ENCODE measurements at places on chromosomes 7 and 10.

DNA sequence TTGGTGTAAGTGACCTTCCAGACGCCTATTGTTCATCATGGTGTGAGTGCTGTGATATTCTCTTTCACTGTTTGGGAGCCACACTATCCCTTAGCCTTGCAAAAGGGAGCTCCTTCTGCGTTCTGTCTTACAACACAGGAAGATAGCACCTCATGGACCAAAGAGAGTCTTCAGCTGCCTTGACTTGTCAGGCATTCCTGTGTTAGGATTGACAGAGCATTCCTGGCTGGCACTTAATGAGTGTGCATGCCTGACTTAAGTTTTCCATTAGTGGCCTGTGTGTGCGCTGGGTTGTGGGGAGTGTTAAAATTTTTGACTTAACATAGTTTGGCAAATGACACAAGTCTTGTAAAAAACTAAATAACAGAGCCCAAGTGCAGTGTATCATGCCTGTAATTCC, 21.9 kb upstream of the MSRB2 start:
- no peak for DNase-seq

DNA sequence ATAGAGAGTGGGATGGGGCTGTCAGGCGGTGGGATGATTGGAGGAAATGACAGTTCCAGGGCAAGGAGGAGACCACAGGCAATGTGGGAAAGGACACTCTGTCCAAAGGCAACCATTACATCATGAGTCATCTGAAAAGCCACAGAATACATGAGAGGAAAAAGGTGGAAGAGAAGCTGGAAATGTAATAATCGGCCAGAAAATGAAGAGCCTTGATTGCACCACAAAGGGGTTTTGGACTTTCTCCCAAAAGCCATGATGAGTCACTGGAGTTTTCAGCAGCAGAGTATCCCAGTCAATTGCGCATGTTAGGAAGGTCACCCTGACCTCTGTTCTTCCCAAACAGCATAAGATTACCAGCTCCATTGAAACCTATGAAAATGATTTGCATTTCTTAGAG, 222.0 kb downstream of the LHFPL3 start:
- no peak for DNase-seq

GRCh38 chr7:64946772-64947171, 43.7 kb downstream of the ZNF273 start:
- no peak for DNase-seq

GRCh38 chr7:115363916-115364315, 442.0 kb downstream of the MDFIC start:
- no peak for DNase-seq

GRCh38 chr7:135236727-135237126, 3.1 kb downstream of the STRA8 start:
- no peak for DNase-seq

DNA sequence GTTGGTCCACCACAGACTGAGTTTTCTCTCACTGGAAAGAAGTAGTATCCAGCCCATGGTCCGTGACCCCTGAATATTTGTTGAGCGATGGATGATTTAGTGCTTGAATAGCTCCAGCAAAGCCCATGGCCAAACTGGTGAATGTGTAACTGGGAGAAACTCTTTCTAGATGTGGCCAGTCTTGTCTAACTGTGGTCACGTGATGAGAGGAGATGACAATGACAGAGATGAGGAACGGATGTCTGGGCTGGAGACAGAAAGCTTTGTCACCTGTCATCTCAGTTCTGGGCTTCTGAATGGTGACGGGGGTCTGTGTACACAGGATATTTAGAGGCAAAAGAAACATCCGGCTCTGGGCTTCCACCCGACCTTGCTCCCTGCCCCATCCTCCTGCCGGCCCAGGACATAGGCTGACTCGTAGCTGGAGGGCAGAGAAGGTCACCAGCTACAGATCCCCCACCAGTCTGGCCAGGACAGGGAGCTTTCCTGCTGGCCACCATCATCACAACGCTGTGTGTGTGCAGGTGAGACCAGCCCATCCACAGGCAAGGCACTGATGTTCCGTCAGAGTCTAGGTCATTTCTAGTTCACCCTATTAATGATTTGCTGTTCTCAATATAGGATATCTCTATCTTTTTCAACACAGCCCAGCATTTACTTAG, 152.5 kb upstream of the TNS3 start:
- DNase-seq, result no peak

DNA sequence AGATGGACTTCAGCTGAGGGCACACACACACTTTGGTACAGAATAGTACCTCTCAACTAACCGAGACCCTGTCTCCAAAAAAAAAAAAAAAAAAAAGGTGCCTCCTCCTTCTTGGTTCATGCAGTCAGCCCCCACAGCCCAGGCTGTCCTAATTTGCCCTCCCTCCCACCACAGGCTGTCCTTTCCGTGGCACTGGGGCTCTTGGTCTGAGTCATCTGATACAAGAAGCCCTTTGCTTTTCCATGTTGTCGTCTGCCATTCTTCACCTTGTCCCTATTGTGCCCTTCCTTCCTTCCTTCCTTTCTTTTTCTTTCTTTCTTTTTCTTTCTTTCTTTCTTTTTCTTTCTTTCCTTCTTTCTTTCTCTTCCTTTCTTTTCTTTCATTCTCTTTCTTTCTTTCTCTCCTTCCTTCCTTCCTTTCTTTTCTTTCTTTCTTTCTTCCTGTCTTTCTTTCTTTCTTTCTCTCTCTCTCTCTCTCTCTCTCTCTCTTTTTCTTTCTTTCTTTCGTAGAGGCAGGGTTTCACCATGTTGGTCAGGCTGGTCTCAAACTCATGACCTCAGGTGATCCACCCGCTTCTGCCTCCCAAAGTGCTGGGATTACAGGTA, 96.0 kb upstream of the IKZF1 start:
- no peak for DNase-seq

- DNase-seq, result no peak
Measured at GRCh38 chr10:86711513-86712316, 43.4 kb downstream of the LDB3 start.

DNA sequence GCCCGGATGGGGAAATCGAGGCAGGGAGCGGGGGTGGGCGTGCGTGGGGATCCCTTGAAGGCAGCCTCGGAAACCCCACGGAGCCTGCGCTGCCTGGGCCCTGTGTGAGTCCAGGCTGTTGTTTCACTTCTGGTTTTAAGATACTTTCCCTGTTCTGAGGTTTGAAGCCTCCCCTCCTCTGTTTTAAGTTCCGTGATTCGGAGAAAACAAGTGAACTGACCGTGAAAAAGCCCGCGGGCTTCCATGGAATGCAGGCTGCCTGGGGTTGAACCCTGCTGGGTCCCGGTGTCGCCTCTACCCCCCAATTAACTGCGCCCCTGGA, 401 bp downstream of the LRRC27 start:
- DNase-seq, result no peak

DNA sequence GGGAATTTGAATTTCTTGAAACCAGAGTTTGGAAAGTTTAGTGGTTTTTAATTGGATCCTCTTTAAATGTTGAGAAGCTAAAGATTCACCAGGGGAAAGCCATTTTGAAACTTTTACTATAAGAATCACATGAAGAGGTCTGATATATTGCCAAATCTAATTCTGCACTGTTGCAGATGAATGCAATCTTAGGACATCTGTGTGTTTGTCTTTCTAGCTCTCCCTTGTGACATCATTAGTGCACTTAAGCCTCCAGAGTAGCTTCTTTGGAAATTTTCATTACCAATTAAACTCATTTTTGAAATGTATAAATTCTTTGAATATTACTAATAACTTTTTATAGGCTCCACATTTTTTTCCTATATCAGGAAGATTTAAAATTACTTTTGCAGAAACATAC, 160.2 kb downstream of the BICC1 start:
- DNase-seq, result no peak

GRCh38 chr7:90192876-90193750, 18.4 kb upstream of the STEAP2 start:
- no peak for DNase-seq

- no peak for DNase-seq
Measured at GRCh38 chr10:80122746-80123145, 9.8 kb upstream of the PLAC9 start.

DNA sequence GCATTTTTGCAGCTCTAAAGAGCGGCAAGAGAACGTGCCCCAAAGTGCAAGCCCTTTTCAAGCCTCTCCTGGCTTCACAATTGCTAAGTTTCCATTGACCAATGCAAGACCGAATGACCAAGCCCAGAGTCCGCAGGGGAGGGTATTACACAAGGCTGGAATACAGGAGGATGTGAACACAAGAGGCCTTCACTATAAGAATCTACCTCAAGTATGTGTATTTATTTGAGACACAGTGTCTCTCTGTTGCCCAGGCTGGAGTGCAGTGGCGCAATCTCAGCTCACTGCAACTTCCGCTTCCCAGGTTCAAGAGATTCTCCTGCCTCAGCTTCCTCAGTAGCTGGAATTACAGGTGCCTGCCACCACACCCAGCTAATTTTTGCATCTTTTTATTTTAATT, 22.2 kb upstream of the TPST1 start:
- DNase-seq, result no peak

DNA sequence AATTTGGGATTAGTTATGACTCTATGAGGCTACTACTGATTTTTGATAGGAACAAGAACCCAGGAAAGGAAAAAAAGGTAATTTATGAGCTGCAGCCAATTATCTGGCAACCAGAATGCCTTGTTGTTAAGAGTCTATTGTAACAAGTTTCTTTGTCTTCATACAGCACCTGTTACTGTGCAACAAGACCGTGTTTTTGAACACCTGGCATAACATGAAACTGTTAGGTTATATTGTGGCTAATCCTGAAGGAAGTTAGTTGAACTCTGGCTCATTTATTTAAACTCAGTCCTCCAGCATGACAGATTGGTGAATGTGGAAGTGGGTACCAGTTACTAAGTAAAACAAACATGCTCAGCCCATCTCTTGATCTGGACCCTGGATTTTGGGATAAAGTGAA, 33.0 kb downstream of the RALA start:
- DNase-seq, result no peak

DNA sequence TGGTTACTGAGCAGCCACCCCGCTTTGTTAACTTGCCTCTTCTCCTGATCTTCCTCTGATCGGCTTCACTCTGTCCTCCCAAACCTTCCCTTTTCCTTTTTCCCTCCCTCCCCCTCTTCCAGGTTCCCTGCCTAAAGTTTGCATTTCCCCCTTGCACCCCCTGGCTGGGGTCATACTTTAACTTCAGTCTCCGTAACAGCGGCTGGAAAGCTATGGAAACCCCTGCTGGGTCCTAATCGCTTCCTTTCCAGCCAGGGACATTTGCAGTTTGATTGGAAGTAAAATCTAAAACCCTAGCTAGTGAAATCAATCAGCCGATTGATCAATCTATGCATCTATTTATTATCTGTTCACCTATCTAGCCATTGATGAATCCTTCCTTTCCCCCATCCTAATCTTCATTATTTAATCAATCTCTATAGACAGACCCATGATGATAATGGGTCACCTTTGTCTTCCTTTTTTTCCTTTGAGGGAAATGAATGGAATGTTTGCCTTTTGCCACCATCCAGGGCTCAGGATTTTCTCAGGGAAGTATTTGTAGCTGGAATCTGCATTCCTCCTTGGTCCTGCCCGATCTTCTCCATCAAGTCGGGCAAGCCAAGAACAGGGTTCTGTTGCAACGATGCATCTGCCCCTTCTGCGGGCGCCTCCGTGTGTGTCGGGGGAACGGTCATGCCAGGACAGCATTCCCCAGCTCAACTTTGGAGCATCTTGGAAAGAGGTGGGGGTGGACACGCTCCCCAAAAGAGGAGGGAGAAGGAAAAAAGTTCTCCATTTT, 8.8 kb downstream of the GATA3 start:
- DNase-seq, result no peak

GRCh38 chr7:48904975-48905374, 19.4 kb upstream of the CDC14C start:
- DNase-seq, result no peak

DNA sequence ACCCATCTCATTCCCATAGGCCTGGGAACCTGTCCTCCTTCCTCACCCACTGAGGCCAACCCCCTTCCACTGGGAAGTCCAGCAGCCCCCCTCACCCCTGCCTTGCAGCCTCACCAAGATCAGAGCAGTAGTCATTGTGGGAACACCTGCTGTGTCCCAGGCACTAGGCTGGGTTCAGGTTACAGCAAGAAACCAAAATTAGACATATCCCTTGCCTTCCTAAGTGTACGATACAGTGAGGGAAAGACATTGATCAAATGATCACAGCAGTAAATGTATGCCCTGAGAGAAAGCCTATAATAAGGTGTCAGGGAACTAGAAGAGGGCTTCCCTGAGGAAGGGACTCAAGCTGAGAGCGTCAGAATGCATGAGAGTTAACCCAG, 17.0 kb upstream of the C10orf105 start:
- DNase-seq, result no peak

DNA sequence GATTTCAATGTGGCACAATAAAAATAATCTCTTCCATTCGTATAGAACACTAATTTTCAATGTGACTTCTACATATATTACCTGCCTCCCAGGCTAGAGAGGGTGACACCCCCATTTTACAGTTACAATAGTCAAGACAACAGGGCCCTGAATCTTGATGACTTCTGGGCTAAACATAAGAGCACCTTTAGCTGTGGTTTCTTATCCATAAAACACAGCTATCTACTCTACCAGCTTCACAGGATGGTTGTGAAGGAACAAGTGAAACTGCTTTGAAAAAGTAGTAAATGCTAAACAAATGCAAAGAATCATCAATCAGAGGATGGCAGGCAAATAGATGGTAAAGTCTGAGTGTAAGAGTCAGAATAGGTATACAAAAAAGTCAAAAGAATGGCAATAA, 3.6 kb upstream of the TLL2 start:
- DNase-seq, result no peak

- no peak for DNase-seq
Measured at GRCh38 chr10:12476656-12477055, 127.3 kb downstream of the CAMK1D start.

All from SHP77 treated with DMSO at 0.1 percent for 48 hours (cell line).